ENCODE measurements at places on chromosomes 5 and 9.
A peak's percentile ranks its signal among the peaks of the same experiment; 100 is the strongest.

GRCh38 chr9:127742435-127743088, 7.5 kb upstream of the TOR2A start:
- no peak for DNase-seq

GRCh38 chr5:150034662-150035061, 34.1 kb downstream of the HMGXB3 start:
- DNase-seq: no peak

- no peak for DNase-seq
Measured at GRCh38 chr5:164244-164643, 27.1 kb upstream of the LRRC14B start.

DNA sequence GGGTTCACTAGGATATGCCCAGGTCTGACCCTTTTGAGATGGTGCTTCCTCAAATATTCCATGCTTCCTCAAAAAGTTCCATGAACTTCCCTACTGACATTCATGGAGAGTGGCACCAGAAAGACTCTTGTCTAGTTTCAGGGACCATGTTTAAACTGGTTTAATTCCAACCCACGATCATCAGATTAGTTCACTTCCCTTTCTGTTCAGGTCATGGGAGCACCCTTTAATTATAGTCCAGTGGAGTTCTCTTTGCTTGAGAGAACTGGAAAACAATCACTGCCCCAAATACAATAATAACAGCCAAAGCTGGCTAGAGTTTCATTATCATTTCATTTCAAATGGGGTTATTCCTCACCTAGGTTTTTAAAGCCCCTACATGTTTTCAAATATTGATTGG, 9.7 kb upstream of the ERBIN start:
- DNase-seq: no peak

DNA sequence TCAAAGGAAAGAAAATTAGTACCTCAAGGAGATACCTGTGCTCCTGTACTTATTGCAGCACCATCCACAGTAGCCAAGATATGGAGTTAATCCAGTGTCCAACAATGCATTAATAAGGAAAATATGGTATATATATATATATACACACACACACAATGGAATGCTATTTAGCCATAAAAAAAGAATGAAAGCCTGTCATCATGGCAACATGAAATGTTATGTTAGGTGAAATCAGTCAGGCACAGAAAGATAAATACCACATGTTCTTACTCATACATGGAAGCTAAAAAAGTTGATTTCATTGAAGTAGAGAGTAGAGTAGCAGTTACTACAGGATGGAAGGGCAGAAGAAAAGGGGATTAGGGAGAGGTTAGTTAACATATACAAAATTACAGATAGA, 601.5 kb downstream of the ANXA1 start:
- DNase-seq: no peak

- no peak for DNase-seq
Measured at GRCh38 chr9:13769006-13769405, 489.5 kb upstream of the MPDZ start.

- no peak for DNase-seq
Measured at GRCh38 chr9:4812858-4813257, 20.1 kb downstream of the RCL1 start.

GRCh38 chr5:37838933-37839341, 904 bp downstream of the GDNF start:
- no peak for DNase-seq

DNA sequence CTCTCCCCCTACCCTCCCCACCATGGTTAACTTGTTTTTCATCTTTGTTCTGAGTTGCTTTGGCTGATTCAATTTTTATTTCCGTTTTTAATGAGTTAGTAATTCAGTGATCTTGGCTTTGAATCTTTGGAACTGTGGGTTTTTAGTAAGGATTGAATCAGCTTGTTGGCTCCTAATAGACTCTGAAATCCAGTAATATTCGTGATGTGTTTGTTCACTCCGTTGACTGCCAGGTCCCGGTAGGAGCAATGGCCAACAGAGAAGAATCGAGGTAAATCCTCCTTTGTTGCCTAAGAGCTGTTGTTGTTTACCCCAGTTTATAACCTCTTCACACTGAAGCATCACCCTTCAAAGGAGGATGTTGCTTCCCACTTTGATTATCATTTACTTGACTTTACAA, 92.7 kb downstream of the PCSK1 start:
- DNase-seq: no peak

- DNase-seq: no peak
Measured at GRCh38 chr9:104971511-104971910, 43.6 kb upstream of the ABCA1 start.

DNA sequence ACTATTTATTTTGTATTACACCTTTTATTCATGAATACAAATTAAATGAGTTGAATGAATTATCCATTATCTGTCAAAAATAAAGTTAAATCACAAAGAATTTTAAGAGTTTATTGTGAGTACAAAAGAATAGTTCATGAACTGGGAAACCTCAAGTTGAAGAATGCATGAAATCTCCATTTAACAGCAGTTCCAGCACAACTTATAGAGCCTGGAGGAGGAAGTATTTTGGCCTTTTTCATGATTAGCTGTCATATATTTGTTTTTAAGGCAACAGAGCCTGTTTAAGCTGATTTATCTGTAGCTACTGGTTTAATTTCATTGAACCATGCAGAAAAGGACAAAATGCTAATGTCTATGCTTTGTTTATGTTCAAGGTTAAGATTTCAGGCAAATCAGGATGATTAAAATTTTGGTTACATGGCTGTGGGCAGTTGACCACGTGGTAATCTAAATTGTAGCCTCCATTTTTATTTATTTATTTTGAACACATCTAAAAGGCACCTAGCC, 12.2 kb downstream of the SPINK1 start:
- DNase-seq: no peak

- peak; percentile 13 for DNase-seq
Measured at GRCh38 chr5:169706758-169707450, 69.8 kb downstream of the DOCK2 start.

- DNase-seq: peak; percentile 84
Measured at GRCh38 chr9:112348257-112349007, 15.0 kb upstream of the PTBP3 start.

DNA sequence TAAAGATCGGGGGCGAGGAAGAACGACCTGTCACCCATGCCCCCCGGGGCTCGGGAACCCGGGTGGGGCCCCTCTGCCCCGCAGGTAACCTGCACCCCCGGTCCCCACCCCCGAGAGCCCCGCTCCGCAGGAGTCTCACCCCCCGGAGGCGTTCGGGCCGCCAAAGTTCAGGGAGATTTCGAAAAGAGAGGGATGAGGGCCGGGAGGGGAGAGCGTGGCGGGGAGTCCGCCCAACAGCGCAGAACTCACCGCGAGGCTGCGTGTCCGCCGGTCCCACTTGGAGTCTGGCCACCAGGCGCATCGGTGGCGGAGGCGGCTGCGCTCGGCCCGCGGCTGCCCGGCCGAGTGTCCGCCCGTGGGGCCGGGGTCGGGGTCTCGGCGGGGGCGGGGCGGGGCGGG, at the start of gene PHF19:
Gene PHF19 (minus strand): TSS at position 347 of the 399 bp plus-strand sequence. CDS start 2,447 bp downstream, outside the sequence.
- peak; percentile 64 for DNase-seq

GRCh38 chr5:7876867-7877266, 7.9 kb downstream of the MTRR start:
- DNase-seq: no peak

GRCh38 chr9:38053697-38054461, 15.1 kb downstream of the SHB start:
- DNase-seq: no peak

DNA sequence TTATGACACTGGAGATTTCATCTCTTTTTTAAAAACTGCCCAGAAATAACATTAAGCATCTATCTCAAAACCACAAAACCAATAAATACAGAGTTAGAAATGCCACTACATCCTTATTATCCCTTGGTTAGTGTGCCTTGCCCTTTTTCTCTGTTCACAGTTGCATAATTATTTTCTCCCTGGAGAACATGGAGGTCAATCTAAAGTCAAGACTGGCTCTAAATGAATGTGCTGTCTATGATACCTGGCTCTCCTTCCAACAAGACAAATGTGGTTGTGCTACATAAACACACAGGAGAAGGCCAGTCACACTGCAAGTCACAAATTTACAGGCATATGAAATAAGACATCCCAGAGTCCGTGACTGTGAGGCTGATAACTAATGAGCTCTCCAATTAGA, 2.8 kb downstream of the FBN2 start:
- no peak for DNase-seq

DNA sequence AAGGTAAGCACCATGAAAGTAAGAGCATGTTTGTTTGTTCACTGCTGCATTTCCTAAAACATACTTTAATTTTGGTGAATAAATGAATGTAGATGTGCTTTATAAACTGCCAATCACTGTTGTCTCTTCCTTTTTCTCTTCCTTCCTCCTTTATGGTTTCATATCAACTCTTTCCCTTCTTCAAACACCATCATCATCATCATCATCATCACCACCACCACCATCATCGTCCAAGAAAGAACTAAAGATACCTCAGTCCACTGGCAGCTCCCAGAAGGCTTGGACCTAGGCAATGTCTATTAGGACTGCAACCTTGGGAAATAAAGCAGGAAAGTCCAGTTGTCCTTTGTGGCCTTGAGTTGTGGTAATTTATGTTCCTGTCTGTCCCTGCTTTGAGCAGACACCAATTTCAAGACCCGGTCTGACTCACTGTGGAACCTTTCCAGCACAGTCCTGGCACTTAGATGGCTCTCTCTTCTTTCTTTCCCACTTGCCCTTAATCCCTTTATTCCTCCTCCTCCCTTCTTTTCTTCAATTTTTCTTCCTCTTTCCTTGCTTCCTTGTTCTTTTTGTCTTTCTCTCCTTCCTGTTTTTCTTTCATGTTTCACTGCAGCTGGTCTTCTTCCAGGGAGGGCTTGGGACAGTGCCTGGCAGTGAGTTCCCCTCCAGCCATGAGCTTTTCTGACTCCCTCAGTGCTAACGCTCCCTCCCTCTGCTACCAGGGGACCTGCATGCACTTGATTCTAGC, 99.3 kb downstream of the ANGPTL2 start:
- DNase-seq: no peak

DNA sequence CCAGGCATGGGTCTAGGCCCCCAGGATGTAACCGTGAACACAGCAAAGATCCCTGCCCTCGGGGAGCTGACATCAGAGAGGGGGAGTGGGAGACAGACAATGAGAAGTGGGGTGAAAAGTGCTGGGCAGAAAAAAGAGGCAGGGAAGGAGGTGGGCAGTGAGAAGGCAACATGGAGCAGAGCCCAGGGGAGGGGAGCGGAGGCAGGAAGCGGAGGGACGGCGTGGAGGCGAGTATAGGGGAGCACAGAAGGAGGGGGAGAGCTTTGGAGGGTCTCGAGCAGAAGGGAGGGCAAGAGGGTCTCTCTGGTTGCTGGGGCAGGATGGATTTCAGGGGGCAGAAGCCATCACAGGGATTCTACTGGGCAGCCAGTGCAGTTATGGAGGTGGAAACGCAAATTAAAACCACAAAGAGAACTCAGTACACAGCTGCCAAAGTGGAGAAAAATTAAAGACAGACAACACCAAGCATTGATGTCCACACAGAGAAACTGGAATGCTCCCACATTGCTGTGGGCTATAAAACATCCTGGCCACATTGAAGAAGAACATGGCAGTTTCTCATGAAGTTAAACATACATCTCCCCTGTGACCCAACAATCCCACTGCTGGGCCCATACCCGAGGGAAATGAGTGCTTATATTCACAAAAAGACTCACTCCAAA, 21.1 kb upstream of the LAMC3 start:
- no peak for DNase-seq
